ENCODE measurements at places on chromosomes 16 and 17. TPM values are rescaled to one million over a fixed set of nuclear protein-coding genes. Genes with fewer than 3 reads are reported as not detected.

Gene GRIN2C
- total RNA-seq, result 0.16 TPM

Gene DPEP3
- not detected for total RNA-seq

Gene TUBB3
- 719 TPM for total RNA-seq

Gene CCL3
- not detected for total RNA-seq

Gene PIK3R5
- not detected for total RNA-seq

Gene PRSS8
- total RNA-seq, result 0.09 TPM

Gene KRT32
- not detected for total RNA-seq

Gene RUSF1
- 46.9 TPM for total RNA-seq

Gene NEUROD2
- total RNA-seq, result under 0.01 TPM
